ENCODE measurements at places on chromosomes 11 and 22.

DNA sequence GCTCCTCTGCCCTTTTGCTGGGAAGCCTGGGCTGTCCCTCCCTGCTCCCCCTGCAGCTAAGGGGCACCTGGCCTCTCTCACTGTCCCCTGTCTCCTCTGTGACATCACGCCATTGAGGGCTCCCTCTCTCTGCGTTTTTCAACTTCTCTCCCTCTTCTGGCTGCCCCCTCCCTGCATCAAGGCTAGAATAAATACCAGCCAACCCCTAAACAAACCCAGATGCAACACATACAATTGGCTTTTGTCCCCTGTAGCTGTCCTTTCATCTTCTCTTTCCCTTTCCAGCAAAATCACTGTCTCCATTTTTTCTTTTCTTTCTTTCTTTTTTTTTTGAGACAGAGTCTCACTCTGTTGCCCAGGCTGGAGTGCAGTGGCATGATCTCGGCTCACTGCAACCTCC is 3.3 kb upstream of the MIEF1 start:
- no peak for DNase-seq

- no peak for DNase-seq
These were observed 8.3 kb downstream of the CTSF start for GRCh38 chr11:66559866-66560676.

GRCh38 chr22:47600281-47600680 is 837.8 kb downstream of the TBC1D22A start:
- DNase-seq: no peak

DNA sequence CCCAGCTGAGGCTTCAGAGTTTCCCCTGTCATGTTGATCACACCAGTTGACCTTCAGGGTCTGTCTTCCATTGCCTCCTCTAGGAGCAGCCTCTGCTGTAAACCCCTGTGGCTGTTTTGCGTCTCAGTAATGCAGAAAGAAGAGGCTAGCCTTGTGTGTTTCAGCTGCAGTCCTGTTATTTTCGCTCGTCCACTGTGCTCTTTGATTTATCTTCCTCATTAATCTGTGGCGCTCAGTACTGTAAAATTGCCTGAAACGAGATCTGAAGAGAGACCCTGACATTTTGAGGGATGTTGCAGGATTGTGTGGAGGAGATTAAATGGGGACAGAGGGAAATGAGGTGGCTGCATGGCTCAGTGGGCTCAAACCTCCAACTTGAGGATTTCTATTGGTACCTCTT is 163.7 kb downstream of the DBX1 start:
- DNase-seq: no peak

DNA sequence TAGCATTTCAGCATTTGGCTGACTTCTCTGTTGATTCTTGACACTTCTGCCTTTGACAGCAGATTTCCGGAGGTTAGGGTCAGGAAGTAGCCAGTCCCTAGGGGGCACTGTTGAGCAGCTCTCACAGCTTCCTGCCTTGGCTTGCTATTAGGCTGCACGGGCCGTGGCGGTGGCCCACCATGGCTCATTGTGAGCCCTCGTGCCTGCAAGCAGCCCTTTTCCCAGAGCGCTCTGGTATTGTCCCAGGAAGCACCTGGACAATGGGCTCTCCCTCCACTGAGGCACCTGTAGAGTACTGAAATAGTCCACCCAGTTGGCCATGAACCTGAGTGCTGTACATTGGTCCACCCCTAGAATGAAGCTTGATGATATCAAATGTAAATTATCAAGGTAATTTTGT is 100.2 kb upstream of the GAL start:
- no peak for DNase-seq

DNA sequence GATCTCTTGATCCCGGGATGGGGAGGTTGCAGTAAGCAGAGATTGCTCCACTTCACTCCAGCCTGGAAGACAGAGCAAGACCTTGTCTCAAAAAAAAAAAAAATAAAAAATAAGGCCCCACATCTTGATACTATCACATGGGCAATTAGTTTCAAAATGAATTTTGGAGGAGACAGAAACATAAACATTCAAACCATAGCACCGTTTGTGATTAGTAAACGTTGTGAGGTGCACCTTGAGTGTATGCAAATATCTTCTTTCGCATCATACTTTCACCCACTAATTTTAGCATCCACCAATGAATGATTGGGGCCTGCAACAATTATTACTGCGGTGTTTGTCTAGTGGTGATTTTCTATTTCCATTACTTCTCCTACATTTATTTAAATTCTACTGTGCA is 11.0 kb upstream of the SPDYC start:
- no peak for DNase-seq

GRCh38 chr11:36281850-36282249 is 7.4 kb downstream of the COMMD9 start:
- DNase-seq: no peak

DNA sequence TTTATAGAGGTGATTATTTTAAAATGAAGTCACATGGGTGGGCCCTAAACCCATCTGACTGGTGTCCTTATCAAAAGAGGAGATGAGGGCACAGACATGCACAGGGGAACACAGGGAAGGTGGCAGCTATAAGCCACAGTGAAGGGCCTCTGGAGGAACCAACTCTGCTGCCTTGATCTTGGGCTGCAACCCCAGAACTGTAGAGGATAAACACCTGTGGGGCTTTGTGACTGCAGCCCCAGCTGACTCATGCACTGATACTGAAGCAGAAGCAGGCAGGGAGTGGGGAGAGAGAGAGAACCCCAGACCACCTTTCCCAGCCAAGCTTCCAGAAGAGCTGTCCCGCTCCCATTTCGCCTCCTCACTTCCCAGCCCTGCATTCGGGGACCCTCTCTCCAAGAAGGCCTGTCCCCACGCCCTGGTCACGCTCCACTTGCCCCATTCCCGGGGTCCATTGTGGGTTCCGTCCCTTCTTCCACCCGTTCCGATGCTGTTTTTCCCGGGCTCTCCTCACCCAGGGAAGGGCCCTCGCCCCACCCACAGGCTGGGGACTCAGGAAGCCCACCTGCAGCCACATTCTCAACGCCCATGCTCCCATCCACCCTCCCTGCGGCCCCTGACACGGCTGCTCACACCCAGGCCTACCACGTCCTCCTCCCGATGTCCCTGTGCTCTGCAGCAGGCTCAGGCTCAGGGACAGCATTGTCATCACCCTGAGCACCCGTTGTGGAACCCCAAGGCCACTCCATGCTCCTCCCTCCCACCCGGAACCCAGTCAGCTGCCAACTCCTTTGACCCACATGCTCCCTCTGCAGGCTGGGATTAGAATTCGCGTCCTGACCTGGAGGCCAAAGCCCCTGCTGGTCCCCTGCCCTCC is 90.8 kb upstream of the SHANK2 start:
- DNase-seq: no peak

- DNase-seq: no peak
These were observed 46.4 kb upstream of the OR5D13 start for GRCh38 chr11:55726715-55727324.

DNA sequence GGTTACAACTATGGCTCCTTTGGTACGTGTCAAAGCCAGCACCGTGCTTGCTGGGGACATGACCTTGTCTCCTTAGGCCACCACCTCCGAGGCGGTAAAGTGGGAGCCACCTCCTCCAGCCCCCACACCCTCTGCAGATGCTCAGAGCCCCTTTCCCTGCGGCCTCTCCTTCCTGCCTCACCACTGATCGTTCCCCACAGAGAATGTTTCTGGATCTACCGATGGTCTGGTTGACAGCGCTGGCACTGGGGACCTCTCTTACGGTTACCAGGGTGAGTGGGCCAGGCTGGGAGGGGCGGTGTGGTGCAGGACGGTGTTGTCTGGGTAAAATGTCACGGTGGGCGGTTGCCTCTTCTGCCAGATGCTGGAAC is 8.9 kb downstream of the SIDT2 start:
- DNase-seq: no peak

GRCh38 chr11:1640076-1640946 is 10.7 kb downstream of the KRTAP5-5 start:
- peak; percentile 3 for DNase-seq

DNA sequence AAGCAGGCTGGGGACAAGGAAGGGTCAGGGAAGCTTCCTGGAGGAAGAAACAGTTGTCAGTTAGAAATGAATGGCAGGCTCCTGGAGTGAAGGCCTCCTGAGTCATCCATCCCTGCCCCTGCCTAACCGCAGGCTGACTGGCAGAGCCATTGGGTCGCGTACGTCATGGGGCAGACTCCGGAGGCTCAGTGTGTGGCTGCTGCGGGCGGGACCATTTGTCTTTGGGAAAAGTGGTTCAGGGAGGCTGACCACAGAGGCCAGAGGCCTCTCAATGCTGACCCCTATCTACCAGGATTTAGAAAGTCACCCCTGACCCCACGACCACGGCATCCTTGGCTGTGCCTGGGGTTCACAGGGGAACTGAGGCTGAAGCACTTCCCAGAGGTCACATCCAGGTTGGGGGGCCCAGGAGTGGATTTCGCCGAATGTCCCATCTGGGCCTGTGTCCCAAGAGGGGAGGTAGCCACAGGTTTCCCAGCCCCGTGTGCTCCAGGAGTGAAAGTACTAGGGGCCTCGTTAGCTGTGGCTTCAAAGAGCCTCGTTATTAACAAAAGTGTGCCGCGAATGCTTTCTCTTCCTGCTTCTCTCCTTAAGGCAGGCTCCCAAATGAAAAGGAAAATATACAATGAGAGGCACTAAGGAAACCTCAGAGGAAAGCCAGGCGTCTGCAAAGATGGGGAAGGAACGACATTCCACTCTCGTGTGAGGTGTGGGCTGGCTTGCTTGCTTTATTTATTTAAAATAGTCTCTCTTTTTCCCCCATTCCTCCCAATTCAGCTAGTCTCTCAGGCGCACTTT is 58.9 kb downstream of the FLRT1 start:
- peak; percentile 81 for DNase-seq

- no peak for DNase-seq
These were observed 80.5 kb upstream of the WNT7B start for GRCh38 chr22:46057246-46058090.

- DNase-seq: peak; percentile 9
These were observed 21.9 kb upstream of the GRIA4 start for GRCh38 chr11:105588001-105588400.

DNA sequence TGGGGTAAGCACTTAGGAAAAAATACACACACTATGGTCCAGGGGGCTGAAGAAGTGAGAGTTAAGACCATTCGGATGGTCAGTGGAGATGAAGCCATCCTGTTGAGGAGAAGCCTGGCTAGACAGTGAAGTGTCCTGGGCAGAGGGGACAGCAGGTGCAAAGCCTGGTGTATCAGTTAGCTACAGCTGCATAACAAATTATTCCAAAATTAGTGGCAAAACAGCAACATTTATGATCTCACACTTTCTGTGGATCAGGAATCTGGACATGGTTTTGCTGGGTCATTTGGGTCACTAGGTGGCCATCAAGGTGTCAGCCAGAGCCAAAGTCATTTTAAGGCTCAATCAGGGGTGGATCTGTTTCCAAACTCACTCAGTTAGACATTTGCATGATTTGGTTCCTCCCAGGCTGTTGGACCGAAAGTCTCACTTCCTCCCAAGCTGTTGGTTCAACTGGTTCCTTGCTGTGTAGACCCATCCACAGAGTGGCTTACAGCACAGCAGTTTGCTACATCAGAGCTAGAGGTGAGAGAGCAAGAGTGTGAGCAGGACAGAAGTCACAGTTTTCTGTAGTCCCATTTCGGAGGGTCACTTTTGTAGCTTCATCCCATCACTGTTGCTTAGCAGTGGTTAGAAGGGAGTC is 80.1 kb upstream of the ALX4 start:
- DNase-seq: no peak

DNA sequence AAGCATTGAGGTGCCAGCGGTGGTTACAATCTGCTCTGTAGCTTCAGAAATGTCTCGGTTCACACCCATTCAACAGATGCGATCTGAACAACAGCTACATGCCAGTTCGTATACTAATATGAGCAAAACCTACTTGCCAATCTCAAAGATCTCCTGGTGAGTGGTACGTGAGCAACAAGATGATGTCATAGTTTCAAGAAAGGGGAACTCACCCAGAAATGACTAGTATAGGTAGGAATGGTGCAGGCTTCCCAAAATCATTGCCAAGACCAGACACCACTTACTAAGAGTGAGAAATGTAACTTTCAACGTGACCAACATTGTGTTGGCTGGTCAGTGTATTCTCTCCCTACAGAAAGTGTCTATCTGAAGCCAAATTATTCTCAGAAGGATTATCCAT is 31.1 kb downstream of the OR6Q1 start:
- DNase-seq: peak; percentile 54

DNA sequence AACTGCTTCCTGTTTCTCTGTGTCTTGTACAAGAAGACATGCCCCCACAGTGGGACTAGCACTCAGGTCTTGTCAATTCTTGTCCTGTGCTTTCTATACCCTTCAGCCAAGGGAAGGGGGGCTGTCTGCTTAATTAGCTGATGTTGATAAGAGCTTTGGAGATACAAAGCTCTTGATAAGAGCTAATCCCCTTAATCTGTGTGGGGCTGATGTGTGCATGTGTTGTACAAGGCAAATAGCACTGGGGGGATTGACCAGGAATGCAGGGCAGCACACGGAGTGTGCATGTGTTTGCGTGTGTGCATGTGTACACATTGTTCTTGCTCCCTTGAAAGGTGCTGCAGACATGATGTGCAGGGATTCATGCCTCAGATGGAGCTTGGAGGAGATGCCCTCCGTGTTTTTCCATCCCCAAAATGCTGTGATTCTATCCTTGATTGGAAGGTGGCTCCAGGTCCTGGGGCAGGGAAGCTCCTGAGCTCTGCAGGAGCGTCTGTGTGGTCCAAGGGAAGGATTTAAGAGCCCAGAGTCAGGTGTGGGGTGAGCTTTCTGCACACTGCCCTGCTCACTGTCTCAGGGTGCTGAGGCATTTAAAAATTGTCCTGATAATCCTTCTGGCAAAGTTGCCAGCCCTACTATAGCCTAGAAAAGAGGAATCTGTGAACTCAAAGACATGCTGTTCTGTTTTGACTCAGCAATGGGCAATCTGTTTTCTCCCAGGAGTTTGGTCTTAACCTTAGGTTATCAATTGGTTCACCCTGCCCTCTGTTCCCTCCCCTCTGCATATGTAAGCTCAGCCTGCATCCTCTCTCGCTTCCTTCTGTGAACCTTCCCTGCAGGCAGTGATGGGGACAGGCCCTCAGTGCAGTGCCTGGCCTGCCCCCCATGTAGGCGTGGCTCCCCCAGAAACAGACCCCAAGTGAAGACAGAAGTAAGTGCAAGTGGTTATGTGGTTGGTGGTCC is 102.0 kb downstream of the GRIK4 start:
- no peak for DNase-seq

DNA sequence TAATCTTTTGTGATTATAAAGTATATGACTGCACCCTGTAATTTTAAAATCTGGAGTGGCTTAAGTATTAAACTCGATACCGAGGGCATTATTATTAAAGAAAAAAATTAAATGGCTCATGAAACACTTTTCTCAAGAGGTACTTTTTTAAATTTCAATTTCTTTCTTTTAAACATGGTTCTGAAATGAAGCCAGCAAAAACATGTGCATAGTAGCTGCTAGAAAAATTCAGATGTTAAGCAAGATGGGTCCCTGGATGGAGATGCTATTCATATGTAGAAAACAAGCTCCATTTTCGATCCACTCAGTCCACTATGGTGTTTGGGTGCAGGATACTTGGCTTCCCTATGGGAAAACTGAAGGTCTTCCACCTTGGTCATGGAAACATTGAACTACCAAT is 189.5 kb downstream of the PGR start:
- no peak for DNase-seq

DNA sequence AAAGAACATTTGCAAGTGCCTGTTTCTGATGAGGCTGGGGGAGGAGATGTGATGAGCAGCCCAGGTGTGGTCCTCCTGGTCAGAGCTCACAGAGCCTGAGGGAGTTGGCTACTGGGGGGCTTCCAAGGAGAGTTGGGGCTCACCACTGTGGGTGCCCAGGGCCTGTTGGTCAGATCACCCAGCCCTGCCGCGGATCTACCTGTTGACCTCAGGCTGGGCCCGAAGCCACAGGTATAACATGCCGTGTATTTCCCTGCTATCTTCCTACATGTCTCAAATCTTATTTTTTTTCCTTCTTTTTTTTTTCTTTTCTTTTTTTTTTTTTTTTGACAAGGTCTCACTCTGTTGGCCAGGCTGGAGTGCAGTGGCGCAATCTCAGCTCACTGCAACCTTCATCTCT is 199.7 kb upstream of the TBCEL start:
- DNase-seq: no peak

All from stromal cell of bone marrow (primary cell).